ENCODE measurements at places on chromosomes 2 and 18.

GRCh38 chr18:56167366-56167765 is 471.0 kb downstream of the TXNL1 start:
- no peak for DNase-seq

GRCh38 chr2:240478346-240479110 is 43.1 kb downstream of the GPC1 start:
- DNase-seq = no peak

DNA sequence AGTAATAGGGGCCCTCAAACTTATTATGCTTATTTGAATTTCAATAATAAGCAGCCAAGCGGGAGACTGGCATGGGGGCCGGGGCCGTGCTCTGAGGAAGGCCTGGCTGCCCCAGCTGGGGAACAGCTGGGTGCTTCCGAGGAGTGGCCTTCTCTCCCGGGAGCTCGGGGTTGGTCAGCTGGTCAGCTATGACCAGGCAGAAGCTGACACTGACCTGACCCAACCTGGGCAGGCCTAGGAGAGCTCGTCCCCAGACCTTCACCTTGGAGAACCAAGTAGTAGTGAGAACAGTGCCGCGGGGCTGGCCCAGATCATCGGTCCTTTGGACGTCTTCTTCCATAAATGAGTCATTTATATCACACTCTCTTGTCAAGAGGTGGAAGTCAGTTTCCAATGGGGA is 36.1 kb downstream of the RRM2 start:
- DNase-seq = no peak

DNA sequence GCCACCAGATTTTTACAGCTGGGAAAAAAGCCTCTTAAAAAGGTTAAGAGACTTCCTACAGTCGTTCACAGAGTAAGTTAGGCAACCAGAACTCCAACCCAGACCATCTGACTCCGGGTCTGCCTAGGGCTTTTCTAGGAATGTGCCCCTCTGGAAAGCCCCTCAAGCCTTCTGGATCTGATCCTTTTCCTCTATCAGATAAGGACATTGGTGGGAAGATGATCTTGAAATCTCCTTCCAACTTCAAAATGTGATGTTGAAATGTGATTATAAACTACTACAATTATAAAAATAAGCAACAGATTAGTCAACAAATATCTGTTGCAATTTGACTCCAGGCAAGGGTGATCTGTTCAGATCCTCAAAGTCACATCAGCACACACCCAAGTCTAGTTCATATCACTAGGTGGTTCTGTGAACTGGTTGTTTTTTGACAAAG is 270.4 kb downstream of the ARHGAP15 start:
- DNase-seq = no peak

DNA sequence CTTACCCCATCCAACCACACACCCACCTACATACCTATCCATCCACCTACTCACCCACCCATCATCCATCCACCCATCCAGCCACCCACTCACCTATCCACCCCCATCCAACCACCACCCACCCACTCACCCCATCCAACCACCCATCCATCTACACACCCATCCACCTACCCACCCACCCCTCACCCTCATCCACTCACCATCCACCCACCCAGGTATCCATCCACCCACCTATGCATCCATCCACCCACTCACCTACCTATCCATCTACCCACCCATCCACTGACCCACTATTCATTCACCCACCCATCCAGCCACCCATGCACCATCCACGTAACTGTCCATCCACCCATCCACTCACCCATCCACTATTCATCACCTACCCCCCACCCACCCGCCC is 194.8 kb downstream of the EIPR1 start:
- no peak for DNase-seq

DNA sequence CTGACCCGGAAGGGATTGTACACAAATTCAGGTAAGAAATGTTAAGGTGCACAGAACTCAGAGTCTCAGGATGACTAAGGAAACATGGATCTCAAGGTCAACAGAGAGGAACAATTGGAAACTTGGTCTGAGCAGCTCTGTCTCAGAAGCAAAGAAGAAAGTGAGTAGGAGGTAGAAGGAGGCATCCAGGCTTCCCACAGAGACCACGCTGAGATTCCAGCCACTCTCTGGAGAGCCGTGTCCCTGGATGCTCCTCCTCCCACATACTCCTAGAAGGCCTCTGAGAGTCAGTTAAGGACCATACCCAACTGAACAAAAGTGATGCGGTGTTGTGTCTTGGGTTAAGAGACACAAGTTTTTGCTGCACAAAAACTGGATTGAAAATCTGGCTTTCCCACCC is 8.6 kb upstream of the PLB1 start:
- no peak for DNase-seq

DNA sequence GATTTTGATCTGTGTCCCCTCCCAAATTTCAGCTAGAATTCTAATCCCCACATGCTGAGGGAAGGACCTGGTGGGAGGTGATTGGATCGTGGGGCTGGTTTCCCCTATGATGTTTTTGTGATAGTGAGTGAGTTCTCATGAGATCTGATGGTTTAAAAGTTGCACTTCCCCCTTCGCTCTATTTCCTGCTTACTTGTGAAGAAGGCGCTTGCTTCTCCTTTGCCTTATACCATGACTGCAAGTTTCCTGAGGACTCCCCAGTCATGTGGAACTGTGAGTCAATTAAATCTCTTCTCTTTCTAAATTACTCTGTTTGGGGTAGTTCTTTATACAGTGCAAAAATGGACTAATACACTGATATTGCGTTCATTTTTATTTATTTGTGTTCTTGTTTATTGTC is 636.8 kb upstream of the LINC00305 start:
- DNase-seq = no peak
